ENCODE measurements at places on chromosomes 11 and 22. TPM values are rescaled to one million over a fixed set of nuclear protein-coding genes. Genes with fewer than 3 reads are reported as not detected.

DNA sequence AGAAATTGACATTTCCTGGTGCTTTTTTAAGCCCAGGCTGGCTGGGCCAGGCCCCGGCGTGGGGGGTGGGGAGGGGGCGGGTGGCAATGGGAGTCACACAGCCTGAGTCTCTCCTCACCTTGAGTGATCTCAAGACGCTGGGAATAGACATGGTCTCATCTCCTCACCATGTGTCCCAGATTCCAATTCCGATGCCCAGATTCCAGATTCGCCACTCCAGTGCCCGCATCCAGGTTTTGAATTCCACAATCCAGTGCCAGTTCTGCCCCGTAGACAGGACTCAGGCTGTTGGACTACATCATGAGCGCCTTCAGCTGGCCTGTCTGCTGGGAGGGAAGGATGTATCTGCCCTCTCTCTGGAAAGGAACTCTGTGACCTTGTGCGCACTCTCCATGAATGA is 19.1 kb downstream of the KCNC1 start:
- H3K27me3 ChIP-seq: no peaks in the 10 kb centered on the region
- no peak overlapping the region for H3K4me3 ChIP-seq
- H3K4me1 ChIP-seq: no peaks in the 10 kb centered on the region

GRCh38 chr11:6790546-6790945 is 7.7 kb downstream of the OR2AG1 start:
- H3K4me3 ChIP-seq: no peak overlapping the region
- no peaks in the 10 kb centered on the region for H3K4me1 ChIP-seq
- no peaks in the 10 kb centered on the region for H3K27me3 ChIP-seq
- no peaks in the 10 kb centered on the region for H3K36me3 ChIP-seq
- DNase-seq: no peak

DNA sequence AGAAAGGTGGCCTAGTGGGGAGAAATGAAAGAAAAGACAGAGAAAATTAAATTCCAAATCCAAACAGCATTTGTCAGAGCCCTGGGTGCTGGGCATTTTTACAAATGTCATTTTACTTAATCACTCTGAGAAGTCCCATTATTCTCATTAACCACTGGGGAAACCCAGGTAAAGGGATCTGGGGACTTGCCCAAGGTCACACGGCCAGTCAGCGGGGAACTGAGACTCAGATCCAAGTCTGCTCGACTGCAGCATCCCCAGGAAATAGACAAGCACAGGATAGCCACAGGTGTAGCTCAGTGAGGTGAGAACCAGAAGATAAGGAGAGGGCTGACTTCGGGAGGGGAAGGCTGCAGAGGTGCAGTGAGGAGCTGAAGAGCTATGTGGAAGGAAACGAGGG is 7.9 kb downstream of the NRXN2 start:
- no peaks in the 10 kb centered on the region for H3K36me3 ChIP-seq
- H3K4me1 ChIP-seq: peaks cover 8% of the 10 kb centered on the region
- H3K27ac ChIP-seq: no peak overlapping the region
- no peak overlapping the region for H3K4me3 ChIP-seq

DNA sequence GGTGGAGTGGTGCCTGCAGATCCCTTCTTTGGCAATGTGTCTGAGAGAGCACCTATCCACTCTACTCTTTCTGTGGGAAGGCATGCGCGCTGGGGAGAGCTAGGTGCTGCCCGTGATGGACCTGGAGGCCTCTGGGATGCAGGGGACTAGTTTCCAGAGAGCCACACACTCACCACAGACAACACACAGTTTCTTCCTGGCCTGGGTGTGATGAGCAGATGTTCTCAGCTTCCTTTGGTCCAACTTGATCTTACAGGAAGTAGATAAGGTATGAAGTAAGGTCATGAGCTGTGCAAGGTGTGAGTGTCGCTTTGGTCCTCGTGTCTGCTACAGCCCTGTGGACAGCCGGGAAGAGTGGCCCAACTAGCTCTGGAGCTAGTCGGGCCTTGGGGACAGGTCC is 27.3 kb upstream of the SUSD2 start:
- H3K36me3 ChIP-seq: no peaks in the 10 kb centered on the region
- H3K27ac ChIP-seq: peak overlapping the region; percentile 36
- no peak for DNase-seq
- no peaks in the 10 kb centered on the region for H3K27me3 ChIP-seq
- peak overlapping the region; percentile 27 for H3K4me3 ChIP-seq

- H3K4me1 ChIP-seq: no peaks in the 10 kb centered on the region
- no peaks in the 10 kb centered on the region for H3K27me3 ChIP-seq
- DNase-seq: no peak
- H3K4me3 ChIP-seq: no peak overlapping the region
- no peak overlapping the region for H3K27ac ChIP-seq
- H3K36me3 ChIP-seq: no peaks in the 10 kb centered on the region
Measured at GRCh38 chr11:60513496-60514460, 1.4 kb upstream of the MS4A13 start.

GRCh38 chr11:61011229-61011870 is 39.9 kb downstream of the CD6 start:
- DNase-seq: no peak
- no peaks in the 10 kb centered on the region for H3K27me3 ChIP-seq
- peaks cover 21% of the 10 kb centered on the region for H3K4me1 ChIP-seq
- H3K4me3 ChIP-seq: no peak overlapping the region
- H3K27ac ChIP-seq: no peak overlapping the region

- no peak overlapping the region for H3K27ac ChIP-seq
- no peaks in the 10 kb centered on the region for H3K27me3 ChIP-seq
- peaks cover 29% of the 10 kb centered on the region for H3K4me1 ChIP-seq
- no peak overlapping the region for H3K4me3 ChIP-seq
- DNase-seq: no peak
Measured at GRCh38 chr22:50197856-50198623, 2.8 kb upstream of the SELENOO start.

DNA sequence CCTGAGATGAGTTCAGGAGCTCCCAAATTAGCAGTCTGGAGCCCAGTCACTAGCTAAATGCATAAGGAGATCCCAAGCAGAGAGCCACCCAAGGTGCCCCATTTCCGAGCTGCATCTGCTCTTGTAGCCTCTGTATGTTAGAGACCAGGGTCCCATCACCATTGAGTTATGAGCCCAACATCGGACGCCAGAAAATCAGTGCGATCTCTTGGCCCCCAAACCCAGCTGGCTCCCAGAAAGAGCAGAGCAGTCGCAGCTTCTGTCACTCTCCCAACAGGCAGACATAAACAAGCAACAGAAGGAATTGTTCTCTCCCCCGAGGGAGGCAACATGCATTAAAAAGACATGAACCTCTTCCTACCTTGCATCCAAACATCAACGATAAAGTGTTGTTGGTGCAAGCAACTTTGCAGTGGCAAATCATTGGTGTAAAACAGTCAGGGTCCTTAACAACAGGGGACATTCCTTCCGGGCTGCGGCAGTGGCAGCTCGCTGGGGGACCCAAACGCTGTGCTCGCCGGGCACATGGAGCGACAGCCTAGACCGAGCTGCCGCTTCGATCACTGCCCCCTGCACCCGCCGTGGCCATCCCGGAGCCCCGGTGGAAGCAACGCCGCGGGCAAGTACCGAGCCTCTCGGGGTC is 907.1 kb downstream of the DLG2 start:
- no peaks in the 10 kb centered on the region for H3K27me3 ChIP-seq
- H3K4me1 ChIP-seq: no peaks in the 10 kb centered on the region
- DNase-seq: no peak
- H3K36me3 ChIP-seq: no peaks in the 10 kb centered on the region

DNA sequence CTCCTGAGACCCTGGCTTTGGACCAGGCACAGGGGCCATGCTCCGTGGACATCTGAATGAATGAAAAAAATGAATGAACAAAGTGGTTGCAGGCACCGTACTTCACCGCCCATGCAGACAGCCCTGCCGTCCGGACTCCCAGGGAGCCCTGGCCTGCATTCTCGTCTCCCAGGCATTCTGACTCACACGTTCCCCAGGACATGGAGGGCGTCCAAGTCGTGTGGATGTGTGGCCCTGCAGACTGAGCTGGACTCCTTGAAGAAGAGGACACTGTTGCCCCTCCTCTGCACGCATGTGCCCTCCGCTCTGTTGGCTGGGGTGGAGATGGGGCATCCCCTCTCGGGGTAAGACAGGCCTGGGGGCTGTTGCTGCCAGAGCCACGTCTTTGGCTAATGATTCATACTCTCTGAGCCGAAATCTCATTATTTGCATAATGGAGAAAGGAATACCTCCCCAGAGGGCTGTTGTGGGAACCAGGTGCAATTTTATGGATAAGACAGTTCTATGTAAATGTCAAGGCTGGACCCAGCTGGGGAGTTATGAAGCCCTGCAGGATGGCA is 49.7 kb downstream of the RTL6 start:
- no peak overlapping the region for H3K27ac ChIP-seq
- DNase-seq: no peak
- no peaks in the 10 kb centered on the region for H3K27me3 ChIP-seq
- H3K4me1 ChIP-seq: no peaks in the 10 kb centered on the region
- no peak overlapping the region for H3K4me3 ChIP-seq
- H3K36me3 ChIP-seq: no peaks in the 10 kb centered on the region

DNA sequence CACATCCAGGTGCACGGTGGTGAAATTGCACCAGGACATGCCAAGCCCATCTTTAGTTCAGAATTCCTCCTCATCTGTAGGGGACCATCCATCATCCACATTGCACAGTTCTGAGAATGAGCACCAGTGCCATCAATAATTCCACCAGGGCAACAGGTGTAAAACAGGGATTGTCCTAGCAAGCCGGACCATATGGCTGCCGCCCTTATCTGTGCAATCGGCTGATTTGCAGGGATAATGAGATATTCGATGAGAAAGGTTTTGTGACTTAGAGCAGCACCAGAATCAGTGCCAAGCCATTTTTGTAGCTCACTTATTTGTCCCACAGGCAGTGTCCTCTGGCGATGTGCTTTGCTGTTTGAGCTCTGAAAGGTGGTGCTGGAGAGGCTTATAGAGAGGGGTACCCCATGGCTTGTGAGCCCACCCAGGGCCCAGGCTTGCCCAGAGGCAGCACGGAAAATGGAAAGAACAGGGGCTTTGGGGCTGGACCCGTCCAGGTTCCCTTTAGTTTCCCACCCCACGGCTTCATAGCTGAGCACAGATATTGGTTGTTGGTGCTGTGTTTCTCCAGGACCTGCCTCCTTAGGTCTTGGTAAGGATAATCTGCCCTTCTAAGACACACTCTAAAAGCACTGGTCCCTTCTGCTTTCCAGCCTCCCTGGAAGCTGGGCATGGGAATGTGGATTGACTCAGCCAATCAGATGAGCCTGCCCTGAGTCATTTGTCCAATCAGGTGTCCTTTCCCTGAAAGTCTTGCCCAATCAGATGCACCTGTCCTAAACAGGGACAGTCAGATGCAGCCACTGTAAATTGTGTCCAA is 84.0 kb upstream of the SHANK2 start:
- H3K27ac ChIP-seq: no peak overlapping the region
- DNase-seq: no peak
- H3K36me3 ChIP-seq: no peaks in the 10 kb centered on the region
- no peaks in the 10 kb centered on the region for H3K4me1 ChIP-seq
- H3K4me3 ChIP-seq: no peak overlapping the region

The RNF141 gene
- 20.0 TPM for total RNA-seq

The MUC15 gene
- total RNA-seq: not detected

The TBX1 gene
- not detected for total RNA-seq

The IL18 gene
- not detected for total RNA-seq

The VSIG2 gene
- 0.24 TPM for total RNA-seq

The PRG2 gene
- total RNA-seq: 0.44 TPM

The OR4D11 gene
- total RNA-seq: not detected

The SSH3 gene
- 8.4 TPM for total RNA-seq

The CAVIN3 gene
- total RNA-seq: 75.5 TPM
